ENCODE measurements at places on chromosomes 6 and 20. TPM values are rescaled to one million over a fixed set of nuclear protein-coding genes. Genes with fewer than 3 reads are reported as not detected.

DNA sequence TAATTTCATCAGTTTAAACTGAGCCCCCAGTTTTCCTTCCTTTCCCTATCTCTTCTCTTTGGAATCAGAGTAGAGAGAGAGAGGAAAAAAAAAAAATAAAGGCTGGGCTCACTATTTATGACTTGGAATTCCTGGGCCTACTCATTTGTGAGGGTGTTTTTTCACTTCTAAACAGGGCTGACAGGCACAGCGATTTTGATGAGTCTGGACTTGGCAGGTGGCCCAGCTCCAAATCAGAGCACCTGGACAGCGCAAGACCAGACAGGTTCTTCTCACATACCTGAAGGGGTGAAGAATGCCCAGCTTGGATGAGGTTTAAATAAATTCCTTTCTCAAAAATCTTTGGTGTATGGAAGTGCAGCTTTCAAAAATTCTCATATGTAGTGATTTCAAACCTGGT is 122.2 kb downstream of the KIF13A start:
- H3K27ac ChIP-seq, result no peak overlapping the region
- no peak for DNase-seq
- no peaks in the 10 kb centered on the region for H3K27me3 ChIP-seq
- no peaks in the 10 kb centered on the region for H3K36me3 ChIP-seq

DNA sequence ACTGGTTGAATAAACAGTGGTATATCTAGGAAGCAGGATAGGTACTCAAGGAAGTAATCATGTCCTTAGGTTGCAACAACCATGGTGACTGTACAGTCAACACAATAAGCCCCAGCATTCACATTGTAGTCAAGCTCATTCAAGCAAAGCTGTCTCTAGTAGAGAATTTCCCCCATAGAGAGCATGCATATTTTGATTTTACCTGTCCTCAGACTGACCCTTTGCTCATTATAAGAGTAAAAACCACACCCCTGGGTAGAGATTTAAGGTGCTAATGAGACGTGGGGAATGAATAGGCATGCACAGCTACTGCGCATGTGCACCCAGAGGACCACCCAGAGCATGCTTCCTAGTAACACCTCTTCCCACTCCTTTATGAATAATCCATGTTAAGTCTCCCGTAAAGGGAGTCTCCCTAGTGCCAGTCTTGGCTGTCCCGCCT is 6.1 kb upstream of the RNF8 start:
- no peaks in the 10 kb centered on the region for H3K27me3 ChIP-seq
- H3K27ac ChIP-seq, result no peak overlapping the region
- DNase-seq, result no peak
- no peak overlapping the region for H3K4me3 ChIP-seq

- no peak overlapping the region for H3K4me3 ChIP-seq
- no peak for DNase-seq
- H3K27ac ChIP-seq, result no peak overlapping the region
- no peaks in the 10 kb centered on the region for H3K4me1 ChIP-seq
- H3K36me3 ChIP-seq, result peaks cover 6% of the 10 kb centered on the region
- H3K27me3 ChIP-seq, result no peaks in the 10 kb centered on the region
These were observed 17.3 kb downstream of the ERGIC3 start for GRCh38 chr20:35559042-35559693.

DNA sequence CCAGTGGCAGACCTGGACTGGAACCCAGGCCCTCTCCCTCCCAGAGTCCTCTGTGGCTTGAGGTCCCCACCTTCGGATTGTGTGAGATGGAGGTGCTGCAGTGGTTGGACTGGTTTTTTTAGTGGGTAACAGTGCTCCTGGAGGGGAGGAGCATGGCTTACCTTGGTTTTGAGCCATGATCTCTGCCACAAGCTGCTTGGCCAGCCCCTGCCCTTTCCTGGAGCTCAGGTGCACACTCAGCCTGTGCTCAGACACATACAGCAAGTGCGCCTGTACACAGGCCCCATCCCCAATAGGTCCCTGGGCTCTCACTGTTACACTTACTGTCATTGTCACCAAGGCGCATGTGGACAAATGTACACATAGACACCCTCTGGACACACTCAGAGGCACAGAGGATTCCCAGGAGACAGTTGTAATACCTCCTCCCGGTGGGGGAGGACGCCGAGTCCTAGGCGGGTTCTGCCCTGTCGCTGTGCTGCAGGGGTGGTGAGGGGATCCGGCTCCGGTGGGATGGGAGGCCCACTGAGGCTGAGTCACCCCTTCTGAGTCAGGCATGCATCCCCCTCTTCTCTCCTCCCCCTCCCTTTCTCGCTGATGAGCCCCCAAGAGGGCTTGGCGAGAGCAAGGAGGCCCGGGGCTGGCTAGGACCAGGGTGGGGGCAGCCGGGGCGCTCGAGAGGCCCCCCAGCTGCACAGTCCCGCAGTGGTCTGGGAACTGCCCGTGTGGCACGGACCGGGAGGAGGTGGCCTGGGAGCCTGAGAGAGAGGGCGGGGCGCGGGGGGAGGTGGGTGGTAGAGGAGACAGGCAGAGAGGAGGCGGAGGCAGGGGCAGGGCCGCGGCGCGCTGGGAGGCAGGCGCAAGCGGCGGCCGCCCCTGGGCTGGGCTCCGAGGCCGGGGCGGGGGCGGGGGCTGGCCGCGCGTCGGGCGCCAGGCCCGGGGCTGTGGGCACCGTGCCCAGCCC is 522 bp upstream of the EPB41L1 start:
- H3K27me3 ChIP-seq, result peaks cover 8% of the 10 kb centered on the region
- no peak overlapping the region for H3K27ac ChIP-seq
- H3K36me3 ChIP-seq, result no peaks in the 10 kb centered on the region
- no peak for DNase-seq
- no peaks in the 10 kb centered on the region for H3K4me1 ChIP-seq
- H3K4me3 ChIP-seq, result no peak overlapping the region

Gene MMUT
- total RNA-seq, result 11.5 TPM

Gene CGA
- not detected for total RNA-seq
